NCI-H1092 treated with DMSO at 0.1 percent for 48 hours (cell line): ENCODE measurements at places on chromosomes 5 and 9.

DNA sequence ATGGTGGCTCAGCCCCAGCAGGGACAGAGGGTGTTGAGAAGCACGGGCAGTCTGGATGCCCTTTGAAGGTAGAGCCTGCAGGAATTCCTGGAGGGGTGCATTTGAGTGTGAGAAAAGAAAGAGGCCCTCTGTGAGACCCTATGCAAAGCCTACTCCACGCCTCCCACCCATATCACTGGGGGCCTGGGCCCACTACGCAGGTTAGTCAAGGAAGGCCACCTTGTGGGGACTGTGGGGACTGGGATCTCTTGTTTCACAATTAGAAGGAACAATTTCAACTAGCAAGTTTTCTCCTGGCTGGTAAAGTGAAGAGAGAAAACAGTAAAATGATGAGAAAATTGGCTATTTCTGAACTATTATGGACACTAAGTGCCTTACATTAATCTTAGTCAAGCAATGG, 486.2 kb upstream of the DAP start:
- DNase-seq: no peak

- no peak for DNase-seq
Measured at GRCh38 chr5:105954341-105954740, 1716.4 kb downstream of the EFNA5 start.

GRCh38 chr5:147403651-147404640, 105.9 kb downstream of the DPYSL3 start:
- DNase-seq: no peak

- DNase-seq: no peak
Measured at GRCh38 chr5:140111859-140112551, 1.9 kb upstream of the PURA start.

GRCh38 chr5:150057052-150057451, 29.3 kb downstream of the CSF1R start:
- no peak for DNase-seq

- no peak for DNase-seq
Measured at GRCh38 chr5:110376281-110376951, 350.1 kb downstream of the TMEM232 start.

GRCh38 chr5:107604990-107605389, 65.7 kb downstream of the EFNA5 start:
- DNase-seq: no peak

- DNase-seq: no peak
Measured at GRCh38 chr5:160968480-160968879, 116.5 kb upstream of the ATP10B start.

GRCh38 chr5:127001621-127002296, 28.6 kb downstream of the MARCHF3 start:
- DNase-seq: no peak

- no peak for DNase-seq
Measured at GRCh38 chr9:23820451-23821374, 5.3 kb downstream of the ELAVL2 start.

DNA sequence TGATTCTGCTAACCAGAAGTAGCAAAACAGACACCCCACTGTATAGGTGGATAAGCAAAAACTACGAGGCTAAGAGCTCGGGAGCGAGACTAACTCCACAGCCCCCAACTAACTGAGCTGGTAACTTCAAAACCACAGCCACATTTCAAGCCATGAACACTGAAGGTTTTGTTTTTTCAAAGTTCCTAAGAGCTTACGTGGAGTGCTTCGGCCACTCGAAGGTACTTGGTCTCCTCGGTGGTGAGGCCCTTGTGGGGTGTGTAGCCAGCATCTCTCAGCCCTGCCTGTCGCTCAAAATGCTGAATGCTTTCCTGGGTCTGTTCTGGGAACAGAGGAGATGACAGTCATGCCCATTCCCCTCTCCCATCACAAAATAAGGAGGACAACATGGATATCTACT, 11.1 kb downstream of the KIAA1191 start:
- no peak for DNase-seq

DNA sequence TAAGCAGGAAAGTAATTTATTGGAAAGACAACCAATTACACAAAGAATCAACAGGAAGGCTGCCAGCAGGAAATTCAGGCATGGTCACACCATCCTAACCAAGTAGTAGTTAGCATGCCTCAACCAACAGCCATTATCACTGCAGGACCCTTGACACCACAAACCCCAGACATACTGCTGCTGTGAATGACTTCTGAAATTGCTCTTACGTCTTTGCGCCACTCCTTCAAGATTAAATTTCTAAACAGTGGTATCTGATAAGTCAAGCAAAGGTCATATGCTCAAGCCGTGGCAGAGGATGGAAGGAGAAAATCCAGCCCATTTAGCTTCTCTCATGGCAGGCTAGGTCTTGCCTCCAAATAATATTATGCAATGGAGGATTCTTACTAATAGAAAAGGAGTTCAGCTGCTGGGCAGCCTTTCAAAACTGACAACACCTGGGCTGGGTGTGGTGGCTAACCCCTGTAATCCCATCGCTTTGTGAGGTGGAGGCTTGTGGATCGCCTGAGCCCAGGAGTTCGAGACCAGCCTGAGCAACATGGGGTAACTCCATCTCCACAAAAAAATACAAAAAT, 5.0 kb upstream of the PTGER4 start:
- no peak for DNase-seq

DNA sequence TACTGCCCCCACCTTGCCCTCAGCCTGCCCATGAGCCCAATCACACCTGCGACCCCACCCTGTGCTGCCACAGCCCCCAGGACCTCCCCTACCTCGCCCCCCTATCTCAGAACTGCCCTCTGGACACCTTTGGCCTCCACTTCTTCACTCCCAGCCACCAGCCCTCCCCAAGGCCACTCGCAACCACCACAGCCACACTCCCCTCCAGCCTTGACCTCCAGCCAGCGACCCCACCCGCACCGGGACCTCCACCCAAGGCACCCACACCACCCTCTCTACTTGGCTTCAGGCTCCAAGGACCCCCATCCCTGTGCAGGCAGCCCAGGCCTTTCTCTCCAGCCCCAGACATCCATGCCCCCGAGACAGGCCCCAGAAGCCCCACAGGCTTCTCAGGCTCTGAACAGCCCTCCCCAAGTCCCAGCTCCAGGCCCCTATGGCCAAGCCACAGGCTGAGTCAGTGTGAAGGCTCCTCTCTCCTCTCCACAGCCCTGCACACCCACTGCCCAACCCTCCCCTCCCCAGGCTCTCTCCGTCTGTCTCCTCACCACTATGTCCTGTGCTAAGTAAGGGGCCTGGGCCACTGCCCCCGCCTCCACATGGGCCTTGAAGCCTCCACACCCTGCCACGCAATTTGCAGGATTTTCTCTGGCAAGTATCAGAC, 2.0 kb downstream of the AK1 start:
- DNase-seq: no peak

GRCh38 chr5:54874337-54875021, 110.9 kb downstream of the ESM1 start:
- DNase-seq: no peak

DNA sequence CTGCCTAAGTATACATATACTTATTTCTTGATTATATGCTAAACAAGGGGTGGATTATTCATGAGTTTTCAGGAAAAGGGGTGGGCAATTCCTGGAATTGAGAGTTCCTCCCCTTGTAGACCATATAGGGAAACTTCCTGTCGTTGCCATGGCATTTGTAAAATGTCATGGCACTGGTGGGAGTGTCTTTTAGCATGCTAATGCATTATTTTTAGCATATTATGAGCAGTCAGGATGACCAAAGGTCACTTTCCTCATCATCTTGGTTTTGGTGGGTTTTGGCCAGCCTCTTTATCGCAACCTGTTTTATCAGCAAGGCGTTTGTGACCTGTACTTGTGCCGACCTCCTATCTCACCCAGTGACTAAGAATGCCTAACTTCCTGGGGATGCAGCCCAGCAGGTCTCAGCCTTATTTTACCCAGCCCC, 80.9 kb downstream of the ALDH7A1 start:
- no peak for DNase-seq

DNA sequence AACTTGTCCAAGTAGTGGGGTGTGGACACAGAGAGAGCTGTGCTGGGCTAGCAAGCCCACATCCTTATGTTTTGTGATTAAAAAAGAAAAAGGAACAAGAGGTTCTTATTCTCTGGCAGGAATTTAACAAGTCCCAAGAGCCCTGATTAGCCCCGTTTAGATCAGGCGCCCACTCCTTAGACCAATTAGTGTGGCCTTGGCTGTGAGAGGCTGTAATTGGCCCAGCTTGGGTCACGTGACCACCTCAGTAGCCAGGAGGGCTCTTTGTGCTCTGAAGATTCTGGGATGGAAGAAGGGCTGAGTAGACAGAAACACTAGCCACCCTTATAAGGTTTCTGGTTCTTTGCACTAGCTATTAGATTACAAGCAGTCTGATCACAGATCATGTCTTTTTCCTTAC, 31.1 kb downstream of the GCNT4 start:
- no peak for DNase-seq

DNA sequence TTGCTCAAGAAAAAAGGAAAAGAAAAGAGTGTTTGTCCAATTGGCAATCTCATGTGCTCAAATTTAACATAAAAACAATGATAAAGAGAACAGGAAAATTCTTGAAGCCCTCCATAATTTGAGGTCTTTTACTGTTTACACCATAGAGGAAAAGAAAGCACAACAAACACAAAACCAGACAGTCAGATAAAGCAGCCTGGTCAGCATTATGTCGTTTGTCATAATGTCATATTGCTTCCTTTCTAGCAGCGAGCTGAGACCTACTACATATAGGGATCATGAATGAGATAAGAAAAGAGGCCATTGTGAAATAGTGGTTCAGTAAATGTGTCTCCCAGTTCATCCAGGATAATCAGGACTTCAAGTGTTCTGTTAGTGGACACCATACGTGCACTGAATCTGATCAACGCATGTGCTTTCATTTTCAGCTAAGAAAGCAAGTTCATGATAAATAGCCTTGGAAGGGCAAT, 64.7 kb upstream of the SELENOP start:
- no peak for DNase-seq

- DNase-seq: no peak
Measured at GRCh38 chr9:129175825-129176633, 2.0 kb downstream of the IER5L start.

DNA sequence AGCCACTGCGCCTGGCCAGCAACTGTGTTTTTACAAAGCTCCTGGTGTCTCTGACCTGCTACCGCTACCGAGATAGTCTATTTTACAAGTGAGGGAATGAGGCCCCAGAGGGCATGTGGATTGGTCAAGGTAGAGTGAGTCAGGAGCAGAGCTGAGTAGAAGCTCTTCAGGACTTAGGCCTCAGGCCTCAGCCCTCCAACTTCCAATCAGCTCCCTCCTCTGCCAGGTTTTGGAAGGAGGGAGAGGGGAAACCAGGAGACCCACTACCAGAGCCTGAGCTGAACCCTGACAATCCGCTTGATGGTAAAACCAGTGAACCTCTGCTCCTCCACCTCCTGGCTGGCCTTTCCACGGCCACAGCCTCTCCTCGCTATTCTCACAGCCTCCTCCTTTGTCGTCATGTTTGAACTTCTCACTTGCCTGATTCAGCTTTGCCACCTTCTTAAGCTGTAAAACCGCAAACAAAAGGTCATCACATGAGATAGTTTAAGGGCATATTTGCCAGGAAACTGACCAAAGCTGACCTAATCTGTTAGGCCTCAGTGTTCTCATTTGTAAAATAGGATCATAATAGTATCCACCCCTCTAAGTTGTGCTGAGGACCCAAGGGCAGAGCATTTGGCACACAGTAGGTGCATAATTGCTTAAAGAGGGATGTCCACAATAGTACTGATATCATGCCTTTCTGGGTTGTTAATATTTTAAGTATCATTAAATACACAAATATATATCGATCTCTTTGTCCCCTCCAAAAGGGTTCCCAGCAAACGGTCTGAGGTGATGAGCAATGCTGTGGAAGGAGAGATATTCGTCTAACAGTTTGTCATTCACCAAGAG, 1.7 kb downstream of the TRAF1 start:
- DNase-seq: no peak

DNA sequence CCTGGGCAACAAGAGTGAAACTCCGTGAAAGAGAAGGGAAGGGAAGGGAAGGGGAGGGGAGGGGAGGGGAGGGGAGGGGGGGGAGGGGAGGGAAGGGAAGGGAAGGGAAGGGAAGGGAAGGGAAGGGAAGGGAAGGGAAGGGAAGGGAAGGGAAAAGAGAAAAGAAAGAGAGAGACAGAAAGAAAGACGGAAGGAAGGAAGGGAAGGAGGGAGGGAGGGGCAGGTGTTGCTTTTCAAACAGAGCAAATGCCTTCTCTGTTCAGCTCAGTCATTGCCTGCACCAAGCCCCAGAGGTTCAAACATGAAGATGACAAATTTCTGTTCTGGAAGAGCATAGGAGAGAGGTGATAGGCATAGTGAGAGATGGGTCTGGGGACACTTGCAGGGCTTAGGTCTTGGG, 330.0 kb downstream of the DRD1 start:
- no peak for DNase-seq

GRCh38 chr5:167573370-167574127, 717.9 kb upstream of the WWC1 start:
- no peak for DNase-seq

- DNase-seq: no peak
Measured at GRCh38 chr5:165188556-165189175, 1683.2 kb downstream of the MAT2B start.

GRCh38 chr9:101727612-101728524, 10.6 kb downstream of the GRIN3A start:
- DNase-seq: peak; percentile 32

GRCh38 chr5:43233946-43234345, 41.9 kb downstream of the NIM1K start:
- no peak for DNase-seq
